ENCODE measurements at places on chromosomes 4 and X.

GRCh38 chr4:106809076-106809475, 227.0 kb downstream of the DKK2 start:
- peak; percentile 44 for DNase-seq

DNA sequence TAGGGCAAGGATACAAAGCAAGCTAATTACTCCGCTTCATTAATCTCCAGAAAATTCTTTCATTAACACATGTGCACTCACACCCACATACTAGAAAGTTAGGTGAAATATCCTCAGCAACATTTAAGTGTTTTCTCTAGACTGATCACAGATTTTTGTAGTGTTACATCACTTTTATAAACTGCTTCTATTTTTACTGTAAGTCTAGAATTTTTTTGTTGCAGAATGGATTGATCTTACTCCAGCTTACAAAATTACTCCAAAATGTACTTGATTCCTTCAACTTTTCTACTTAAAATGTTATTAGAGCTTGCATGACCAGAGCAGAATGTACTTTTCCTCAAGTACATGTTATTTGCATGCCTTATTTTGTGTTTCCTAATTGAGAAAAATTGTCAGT, 2325.2 kb downstream of the PCDH7 start:
- DNase-seq, result no peak

DNA sequence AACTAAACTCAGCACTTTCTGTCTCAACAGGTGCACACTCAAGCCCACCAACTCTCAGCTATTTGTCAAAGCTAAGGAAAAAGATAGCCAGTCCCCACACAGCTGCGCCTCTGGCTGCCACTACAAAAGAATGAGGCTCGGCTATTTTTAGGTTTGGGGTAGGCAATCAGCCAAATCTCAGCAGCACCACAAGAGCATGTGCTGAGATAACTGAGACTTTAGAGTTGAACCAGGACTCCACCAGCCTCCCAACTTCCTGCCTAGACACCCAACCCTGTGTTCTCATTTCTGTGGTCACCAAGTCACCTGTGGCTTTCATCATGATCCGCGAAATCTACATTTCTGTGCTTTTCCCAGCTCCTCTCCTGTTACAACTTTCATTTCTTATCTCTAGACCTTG, 28.0 kb downstream of the DMD start:
- no peak for DNase-seq

- DNase-seq, result no peak
These were observed 580.8 kb upstream of the MAGEB2 start for GRCh38 chrX:29634516-29634915.

- DNase-seq, result no peak
These were observed 516.8 kb downstream of the CFAP47 start for GRCh38 chrX:36436361-36436760.

GRCh38 chr4:68152411-68152810, 22.7 kb upstream of the TMPRSS11F start:
- no peak for DNase-seq

DNA sequence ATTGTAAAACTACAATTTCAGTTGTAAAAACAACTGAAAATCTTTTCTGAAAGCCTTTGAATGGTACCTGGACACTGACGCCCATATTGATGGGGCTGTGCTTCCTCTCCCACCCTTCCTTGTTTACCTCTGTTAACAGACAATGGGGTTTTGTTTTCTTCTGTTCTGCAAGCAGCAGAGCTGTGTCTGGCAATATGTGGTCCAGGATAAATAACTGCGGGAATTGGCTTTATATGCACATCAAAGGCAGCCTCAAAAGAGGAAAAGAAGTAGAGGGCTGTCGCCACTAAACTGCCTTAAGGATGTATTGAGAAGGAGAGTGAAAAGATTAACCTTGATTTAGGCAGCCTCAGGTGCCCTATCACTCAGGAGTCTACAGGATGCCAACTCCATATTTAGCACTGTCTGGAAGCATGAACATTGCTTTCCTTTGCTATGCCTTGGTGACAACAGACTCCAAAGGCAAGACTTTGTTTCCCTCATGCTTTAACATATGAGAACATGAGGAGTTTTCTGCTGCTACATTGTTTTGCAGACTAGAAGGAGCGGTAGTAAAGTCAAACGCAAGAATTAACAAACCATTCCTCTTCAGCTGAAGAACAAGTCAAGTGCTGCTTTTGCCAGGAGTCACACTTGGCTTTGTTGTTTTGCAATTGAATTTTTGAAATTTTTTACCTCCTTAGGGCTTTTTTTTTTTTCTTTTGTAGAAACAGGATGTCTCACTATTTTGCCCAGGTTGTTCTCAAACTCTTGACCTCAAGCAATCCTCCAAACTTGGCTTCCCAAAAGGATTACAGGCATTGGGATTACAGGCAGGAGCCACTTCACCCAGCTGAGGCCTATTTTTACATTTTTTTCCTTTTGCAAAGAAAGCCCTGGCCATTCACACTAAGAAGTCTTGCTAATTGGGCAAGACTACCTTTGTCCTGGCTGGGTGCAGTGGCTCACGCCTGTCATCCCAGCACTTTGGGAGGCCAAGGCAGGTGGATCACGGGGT, 3.0 kb downstream of the IL21 start:
- no peak for DNase-seq

DNA sequence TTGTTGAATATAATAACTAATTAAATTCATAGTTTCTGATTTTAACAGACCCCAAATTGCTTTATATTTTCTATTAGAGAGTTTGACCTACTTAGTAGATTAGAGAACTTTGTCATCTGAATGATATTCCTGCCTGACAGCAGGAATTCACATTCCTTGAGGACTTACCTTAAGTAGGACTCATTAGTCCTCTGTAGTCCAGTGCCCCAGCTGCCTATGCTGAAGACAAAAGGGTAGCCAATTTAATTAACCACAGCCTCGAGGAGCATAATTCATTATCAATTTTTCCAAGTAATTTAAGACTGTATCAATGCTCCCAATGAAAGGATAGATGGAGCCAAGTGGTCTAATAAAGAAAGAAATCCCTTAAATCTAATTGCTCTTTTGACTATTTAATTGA, 1405.0 kb upstream of the IGFBP7 start:
- peak; percentile 62 for DNase-seq

- peak; percentile 15 for DNase-seq
These were observed 954.3 kb downstream of the PCDH7 start for GRCh38 chr4:31674313-31674947.

GRCh38 chr4:107449611-107450369, 270.2 kb downstream of the PAPSS1 start:
- no peak for DNase-seq

DNA sequence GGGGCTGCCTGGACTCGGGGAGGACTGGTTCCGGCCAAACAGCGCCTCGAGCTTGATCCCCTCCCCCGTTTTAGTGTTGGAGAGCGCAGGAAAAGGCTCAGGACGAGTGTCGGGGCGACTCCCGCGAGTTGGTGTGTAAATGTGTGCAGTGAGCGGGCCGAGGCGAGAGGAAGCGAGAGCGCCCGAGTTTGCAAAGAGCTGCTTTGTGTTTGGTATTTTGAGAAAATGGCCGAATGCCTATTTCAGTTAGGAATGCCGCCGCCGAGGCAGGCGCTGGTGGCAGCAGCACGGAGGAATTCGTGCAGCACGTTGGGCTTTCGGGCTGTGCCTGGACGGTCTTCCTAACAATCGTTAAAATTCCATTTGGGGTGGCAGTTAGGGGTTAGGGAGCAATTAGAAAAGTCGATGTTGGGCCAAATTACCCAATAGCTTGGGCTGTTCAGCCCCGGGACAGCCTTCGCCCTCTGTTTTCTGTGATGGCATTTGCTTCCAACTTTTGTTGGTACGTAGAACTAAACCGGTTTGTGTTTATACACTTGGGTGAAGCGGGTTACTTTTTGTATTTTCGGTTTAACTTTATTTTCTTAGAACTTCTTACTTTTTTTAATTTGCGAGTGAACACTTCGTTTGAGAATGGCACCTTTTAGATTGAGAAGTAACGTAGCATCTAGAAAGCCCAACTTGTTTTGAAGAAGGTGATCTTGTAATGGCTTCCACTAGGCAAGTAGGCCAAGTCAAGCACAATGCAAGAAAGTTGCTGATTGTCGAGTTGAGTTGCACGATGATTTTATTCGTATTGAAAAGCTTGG, 1.6 kb downstream of the REST start:
- DNase-seq, result peak; percentile 28

GRCh38 chr4:184274286-184274951, 56.7 kb upstream of the ENPP6 start:
- DNase-seq, result peak; percentile 49

DNA sequence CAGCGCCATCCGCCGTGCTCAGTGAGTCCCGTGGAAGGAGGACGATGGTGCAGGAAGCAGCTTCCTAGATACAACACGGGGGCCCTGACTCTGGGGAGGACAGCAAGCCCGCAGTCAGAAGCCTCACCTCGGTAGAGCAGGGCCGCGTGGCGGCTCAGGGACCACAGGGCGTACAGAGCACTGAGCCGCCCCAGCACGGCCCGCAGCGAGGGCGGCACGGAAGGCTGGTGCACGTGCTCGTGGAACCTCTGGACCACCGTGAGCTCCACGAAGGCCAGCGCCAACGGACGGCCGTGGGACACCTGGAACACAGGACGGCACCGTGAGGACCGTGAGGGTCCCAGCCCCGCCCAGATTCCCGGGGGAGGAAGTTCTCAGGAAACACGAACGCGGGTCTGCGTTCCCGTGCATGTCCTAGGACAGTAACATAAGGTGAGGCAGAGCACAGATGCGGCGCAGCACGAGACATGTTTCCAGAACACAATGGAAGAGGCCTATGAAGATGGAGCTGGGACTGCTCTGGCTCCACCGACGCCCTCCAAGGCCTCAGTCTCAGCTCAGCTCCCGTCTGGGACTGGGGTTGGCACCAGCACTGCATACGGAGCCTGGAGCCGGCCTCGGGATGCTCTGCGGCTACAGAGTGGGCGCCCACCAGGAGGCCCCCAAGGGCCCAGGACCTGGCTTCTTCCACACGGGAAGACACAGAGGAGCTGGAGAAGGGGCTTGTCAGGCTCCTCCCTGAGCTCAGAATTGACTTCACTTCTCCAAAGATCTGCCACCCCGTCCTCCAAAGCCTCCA, 65.5 kb downstream of the ACOX3 start:
- DNase-seq, result no peak

DNA sequence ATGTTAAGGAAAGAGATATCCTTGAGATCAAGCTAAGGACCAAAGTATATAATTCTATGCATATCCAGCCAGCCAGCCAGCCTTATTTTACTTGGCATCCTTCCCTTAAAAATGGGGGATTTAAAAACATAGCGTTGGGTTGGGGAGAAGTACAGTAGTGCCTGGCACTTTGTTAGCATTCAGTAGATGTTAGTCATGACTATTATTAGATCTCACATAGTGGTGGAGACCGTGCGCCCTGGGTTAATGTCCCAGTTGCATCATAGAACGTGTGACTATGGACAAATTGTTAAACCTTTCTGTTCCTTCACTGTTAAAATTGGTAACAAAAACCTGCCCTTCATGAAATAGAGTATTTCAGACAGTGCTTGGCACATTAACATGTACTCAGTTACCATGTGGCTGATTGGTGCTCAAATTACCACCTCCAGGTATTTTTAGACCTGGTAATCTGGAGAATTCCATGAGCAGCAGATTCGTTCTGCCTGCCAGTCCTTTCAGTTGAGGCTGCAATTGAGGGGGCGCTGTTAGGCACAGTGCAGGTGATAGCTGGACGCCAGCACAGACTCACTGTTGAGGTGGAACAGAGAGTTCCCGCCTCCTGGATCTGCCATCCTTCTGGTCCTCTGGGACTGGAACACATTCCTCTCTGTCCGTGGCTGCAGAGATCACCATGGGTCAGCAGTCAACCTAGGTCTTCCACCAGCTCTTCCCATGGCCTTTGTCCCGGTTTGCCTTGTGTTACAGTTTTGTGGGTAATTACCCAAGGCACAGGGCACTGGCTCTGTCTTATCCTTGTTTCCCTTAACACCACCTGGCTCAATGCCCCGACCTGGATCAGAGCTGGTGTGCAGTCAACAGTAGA, 31.7 kb downstream of the RBBP7 start:
- no peak for DNase-seq

- peak; percentile 11 for DNase-seq
These were observed 192.2 kb downstream of the KCTD8 start for GRCh38 chr4:44256414-44256813.

DNA sequence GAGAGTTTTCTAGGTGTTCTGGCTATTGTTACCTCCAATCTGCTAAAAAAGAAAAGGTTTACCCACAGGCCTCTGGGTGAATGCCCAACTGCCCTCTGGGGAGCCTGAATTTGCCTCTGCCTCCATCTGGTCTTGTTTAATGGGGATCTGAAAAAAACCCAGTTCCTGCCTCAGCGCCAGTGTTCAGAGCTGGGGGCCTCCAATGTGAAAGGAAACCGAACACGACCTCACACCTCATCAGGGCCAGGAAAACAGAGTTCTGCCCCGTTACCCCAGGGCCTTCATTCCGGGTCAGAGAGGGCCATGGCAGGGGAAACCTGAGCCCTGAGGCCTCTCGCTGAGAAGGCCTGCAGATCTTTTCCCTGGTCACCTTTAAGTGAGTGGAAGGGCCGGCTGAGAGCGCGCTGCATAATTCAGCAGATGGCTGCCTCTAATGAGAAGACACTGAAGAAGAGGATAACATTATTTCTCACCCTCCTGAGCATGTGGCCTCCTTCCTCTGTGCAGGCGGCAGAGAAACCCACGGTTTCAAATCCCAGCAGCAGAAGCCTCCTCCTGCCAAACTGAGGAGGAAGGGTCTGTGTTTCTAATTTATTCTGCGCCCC, 6.8 kb downstream of the SEPTIN6 start:
- peak; percentile 18 for DNase-seq

- no peak for DNase-seq
These were observed 4.0 kb downstream of the ARX start for GRCh38 chrX:25011589-25012432.

- DNase-seq, result no peak
These were observed 220.4 kb downstream of the SPRY1 start for GRCh38 chr4:123616951-123617461.

DNA sequence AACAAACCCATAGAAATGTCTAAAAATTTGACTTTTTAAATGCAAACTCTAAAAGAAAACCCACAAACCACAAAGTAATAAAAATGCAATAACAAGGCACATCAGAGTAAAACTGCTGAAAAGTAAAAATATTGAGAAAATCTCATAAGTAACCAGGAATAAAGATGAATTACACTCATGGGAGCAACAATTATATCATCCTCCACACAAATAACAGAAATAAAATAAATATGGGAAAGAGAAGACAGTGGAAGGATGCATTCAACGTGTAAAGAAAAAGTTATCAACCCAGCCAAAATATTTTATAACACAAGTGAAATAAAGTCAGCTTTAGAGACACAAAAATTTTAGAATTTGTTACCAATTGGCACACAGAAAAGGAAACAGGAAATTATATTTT, 1420.2 kb downstream of the PCDH18 start:
- no peak for DNase-seq

- no peak for DNase-seq
These were observed 77.4 kb upstream of the GPR50 start for GRCh38 chrX:151099001-151099400.

All from WERI-Rb-1 (cell line).